ENCODE measurements at places on chromosomes 13 and 19. TPM values are rescaled to one million over a fixed set of nuclear protein-coding genes. Genes with fewer than 3 reads are reported as not detected.

DNA sequence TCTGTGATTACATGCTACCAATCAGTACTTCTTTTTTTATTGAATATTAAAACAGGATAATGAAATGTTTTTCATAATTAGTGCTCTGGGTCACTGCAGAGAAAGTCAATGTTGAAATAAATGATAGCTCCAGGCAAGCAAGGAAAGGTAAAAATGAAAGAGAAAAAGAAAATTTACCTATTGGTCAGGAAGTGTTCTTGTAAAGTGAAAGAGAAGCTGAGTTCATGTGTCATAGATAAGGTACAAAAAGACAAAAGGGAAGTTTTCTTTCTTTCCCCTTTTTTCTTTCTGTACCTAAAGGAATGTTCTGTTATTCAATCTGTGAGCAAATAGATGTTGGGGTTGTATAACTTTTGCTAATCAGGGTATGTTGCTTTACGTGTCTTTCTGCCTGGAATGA lies 197.0 kb downstream of the PCDH9 start:
- H3K36me3 ChIP-seq: no peaks in the 10 kb centered on the region
- no peak for DNase-seq
- no peak overlapping the region for H3K4me3 ChIP-seq
- no peaks in the 10 kb centered on the region for H3K4me1 ChIP-seq
- H3K27ac ChIP-seq: no peak overlapping the region

DNA sequence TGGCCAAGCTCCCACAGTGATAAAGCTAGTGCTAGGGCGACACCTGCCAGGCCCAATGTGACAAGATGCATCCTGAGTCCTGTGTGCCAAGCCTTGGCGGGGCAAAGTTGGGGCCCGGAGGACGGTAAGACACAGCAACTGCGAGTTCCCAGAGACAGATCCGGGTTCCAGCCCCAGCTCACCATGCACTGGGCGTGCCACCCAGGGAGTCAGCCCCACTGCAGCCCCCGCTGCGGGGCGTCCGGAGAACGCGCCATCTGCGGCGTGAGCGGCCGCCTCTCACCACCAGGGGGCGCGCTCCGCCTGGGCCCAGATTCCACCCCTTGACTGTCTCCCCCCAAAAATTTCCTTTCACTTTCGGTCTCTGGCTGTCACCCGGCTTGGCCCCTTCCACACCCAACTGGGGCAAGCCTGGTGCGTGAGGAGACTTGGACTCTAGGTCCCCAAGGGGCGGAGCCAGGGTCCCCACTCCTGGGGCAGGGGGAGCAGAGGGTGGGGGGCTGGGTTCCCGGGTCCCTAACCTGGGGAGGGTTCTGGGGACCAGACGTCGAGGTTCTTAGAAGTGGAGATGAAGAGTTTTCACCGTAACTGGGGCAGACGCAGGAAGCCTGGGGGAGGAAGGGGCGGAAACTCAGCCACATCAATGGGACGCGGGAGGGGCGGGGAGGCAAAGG lies at the start of gene FLT3LG:
Gene FLT3LG (plus strand): TSS at position 348 of the 674 bp plus-strand sequence. CDS start 425 bp downstream, outside the sequence.
- peaks cover 37% of the 10 kb centered on the region for H3K4me1 ChIP-seq
- peak within 1 kb of the TSS; percentile 63 for H3K4me3 ChIP-seq
- H3K36me3 ChIP-seq: peaks cover 4% of the 10 kb centered on the region
- peak; percentile 89 for DNase-seq

DNA sequence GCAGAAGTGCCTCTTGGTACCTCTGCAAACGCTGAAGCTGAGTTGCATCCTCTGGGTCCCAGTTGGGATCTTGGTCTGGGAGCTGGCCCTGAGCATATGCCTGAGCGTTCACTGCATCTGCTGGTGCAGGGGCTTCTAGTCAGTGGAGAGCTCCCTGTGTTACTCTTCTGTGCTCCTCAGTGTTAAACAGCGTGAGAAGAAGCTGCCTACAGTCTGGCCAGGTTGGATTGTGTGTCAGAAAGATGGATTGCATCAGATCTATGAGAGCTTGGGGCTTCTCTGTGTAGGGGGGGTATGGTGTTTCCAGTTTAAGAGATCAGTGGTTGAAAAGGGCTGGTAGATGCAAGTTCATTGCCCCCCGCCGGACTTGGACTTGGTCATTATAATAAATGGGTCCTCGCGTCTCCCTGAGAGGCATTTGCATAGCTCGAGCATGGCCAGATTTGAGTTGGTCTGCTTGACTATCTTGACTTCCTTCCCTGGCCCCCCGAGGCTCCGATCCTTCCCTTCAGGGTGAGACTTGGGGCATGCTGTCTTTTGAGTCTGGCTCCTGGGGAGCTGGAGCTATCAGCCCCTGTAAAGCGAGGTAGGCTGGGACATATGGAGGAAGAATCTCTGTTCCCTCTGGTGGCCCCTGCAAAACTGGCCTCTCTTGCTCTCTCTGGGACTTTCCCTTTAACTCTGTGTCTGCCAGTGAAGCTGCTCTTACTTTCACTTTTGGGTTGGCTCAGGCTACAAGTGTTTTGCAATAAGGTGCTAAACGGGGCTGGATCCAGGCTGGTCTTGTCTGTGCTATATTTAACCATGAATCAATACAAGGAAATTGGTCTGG lies 52.9 kb downstream of the OR10H4 start:
- H3K4me3 ChIP-seq: peak overlapping the region; percentile 18
- no peak overlapping the region for H3K27ac ChIP-seq
- DNase-seq: peak; percentile 60
- H3K4me1 ChIP-seq: peaks cover 14% of the 10 kb centered on the region

DNA sequence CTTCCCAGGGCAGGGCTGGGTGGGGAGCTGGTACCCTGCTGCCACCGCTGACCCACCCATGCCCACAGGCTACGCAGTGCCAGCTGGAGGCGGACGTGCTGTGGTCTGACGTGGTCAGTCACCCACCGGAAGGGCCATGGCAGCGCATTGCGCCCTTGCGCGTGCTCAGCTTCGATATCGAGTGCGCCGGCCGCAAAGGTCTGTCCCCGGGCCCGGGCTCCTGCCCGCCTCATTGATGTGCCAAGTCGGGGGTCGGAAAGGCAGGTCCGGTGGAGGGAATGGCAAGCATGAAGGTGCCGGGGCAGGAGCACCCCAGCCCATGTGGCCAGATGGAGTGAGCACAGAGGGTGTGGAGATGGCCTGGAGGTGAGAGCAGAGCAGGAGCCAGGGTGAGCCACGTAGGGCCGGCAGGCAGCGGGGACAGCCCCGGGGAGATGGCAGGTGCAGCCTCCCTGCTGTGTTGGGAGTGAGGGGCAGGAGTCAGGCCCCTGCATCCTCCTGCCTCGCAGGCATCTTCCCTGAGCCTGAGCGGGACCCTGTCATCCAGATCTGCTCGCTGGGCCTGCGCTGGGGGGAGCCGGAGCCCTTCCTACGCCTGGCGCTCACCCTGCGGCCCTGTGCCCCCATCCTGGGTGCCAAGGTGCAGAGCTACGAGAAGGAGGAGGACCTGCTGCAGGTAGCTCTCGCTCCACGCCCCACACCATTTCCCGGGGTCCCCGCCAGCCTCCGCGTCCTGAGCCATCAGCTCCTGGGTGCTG lies 16.0 kb upstream of the SPIB start:
- peaks cover 42% of the 10 kb centered on the region for H3K36me3 ChIP-seq
- no peak for DNase-seq
- no peaks in the 10 kb centered on the region for H3K27me3 ChIP-seq
- no peak overlapping the region for H3K4me3 ChIP-seq
- no peaks in the 10 kb centered on the region for H3K4me1 ChIP-seq

GRCh38 chr19:33667141-33667650 lies 45.4 kb downstream of the CHST8 start:
- DNase-seq: no peak
- no peaks in the 10 kb centered on the region for H3K4me1 ChIP-seq
- H3K27ac ChIP-seq: no peak overlapping the region
- no peak overlapping the region for H3K4me3 ChIP-seq

DNA sequence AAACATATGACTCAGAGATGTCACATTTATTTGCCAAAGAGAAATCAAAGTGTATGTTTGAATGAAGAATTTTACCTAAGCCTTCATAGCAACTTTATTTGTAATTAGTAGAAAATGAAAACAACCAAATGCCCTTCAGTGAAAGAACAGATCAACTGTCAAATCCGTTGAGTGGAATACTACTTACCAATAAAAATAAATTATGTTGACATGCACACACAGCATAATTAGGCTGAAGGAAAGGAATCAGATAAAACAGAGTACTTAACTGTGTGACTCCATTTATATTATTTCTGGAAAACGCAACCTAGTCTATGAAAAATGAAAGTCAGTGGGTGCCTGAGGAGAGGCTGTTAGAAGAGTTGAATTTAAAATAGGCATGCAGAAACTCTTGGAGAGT lies 1034.6 kb upstream of the PCDH9 start:
- no peaks in the 10 kb centered on the region for H3K4me1 ChIP-seq
- no peaks in the 10 kb centered on the region for H3K27me3 ChIP-seq
- H3K27ac ChIP-seq: no peak overlapping the region
- DNase-seq: no peak
- no peaks in the 10 kb centered on the region for H3K36me3 ChIP-seq

GRCh38 chr19:34644991-34645461 lies 31.9 kb downstream of the SCGB2B2 start:
- H3K27ac ChIP-seq: peak overlapping the region; percentile 65
- H3K4me3 ChIP-seq: no peak overlapping the region
- no peaks in the 10 kb centered on the region for H3K27me3 ChIP-seq
- H3K4me1 ChIP-seq: peaks cover 21% of the 10 kb centered on the region
- peak; percentile 36 for DNase-seq
- no peaks in the 10 kb centered on the region for H3K36me3 ChIP-seq

Gene FXYD3
- 0.35 TPM for total RNA-seq

Gene ZNF260
- 15.9 TPM for total RNA-seq

Gene SULT2A1
- total RNA-seq: not detected

Gene SYNGR4
- total RNA-seq: not detected

Measured in muscle of leg (tissue), 16 donors.